Stimulated activated CD4-positive, alpha-beta T cell treated with anti-CD3 and anti-CD28 coated beads, Interleukin-15, amount 100 ng/mL, for 1 hour (primary cell): ENCODE measurements at places on chromosomes 12 and 14.

DNA sequence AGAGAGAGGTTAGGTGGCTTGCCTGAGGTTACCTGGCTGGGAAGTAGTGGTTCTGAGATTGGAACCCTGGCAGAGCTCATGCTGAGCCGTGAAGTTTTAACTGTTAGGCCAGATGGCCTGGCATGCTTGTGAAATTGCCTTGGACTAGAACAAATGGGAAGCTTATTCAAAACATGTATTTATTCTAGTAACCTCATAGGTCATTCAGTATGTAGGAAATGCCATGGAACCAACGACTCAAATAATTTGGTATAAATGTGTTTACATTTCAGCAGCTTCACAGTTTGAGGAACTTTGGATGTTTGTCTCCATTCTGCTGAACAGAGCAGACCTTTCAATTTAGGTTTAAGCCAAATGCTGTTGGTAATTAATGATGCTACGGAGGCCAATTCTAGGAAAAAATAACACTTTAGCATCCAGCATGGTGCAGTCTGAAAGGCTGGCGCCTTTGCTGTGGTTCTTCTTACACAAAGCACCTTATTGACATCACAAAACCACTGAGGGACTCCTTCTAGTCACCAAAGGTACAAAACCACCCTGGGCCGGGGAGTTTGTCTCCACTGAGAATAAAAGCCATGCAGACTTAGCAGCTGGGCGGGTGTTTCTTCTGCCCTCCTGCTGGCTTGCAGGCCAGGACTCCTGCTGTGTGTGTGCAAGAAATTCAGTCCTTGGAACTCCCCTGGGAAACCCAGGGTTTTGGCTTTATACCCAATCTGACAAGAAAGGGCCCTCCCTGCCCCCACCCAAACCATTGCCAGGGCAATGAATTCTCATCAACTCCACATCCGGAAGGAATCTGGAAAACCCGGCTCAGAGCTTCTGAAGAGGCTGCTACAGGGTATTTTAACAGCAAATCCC is 64.2 kb downstream of the ELK3 start:
- DNase-seq, result no peak

DNA sequence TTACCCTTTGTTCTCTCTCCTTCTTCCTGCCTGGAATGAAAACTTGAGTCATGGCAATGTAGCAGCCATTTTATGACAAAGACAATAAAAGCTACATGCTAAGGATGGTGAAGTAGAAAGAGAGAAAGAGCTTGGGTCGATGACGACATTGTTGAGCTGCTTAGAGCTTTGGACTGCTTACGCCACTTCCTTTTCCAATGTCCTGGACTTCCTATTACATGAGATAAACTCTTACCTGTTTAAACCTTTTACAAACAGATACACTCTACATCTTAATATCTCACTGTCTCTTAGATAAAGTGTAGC is 70.1 kb downstream of the PEBP1 start:
- DNase-seq, result no peak

DNA sequence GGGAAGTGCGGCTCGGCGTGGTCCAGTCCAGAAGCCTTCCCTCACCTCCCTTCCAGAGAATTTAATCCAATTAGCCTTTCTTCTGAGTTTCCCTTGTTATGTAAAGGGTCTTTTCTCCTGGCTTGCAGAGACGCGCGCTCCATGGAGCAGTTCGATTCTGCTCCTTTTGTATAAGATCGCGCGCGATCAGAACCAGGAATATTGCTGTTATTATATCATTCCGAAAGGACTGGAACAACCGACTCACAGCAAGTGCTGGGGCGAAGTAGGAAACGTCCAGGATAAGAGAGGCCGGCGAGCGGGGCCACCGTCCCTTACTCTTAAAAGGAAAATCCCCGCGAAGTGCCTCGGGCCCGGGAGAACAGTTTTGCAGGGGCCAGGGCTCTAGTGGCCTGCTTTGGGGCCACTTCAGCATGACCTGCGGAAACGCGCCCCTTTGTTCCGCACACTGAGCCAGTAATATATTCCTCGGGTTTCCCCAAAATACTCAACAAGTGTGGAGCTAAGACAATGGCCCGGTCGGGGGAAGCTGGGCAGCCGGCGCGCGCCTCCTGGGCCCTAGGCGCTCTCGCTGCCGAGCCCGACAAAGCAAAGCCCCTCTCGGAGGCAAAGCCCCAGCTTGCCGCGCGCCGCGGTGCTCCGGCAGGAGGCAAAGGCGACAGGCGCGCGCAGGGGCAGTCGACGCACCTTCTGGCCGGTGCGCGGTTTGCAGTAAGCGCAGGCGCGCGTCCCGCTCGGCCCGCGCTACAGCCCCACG is 2.9 kb downstream of the RFX4 start:
- no peak for DNase-seq

GRCh38 chr12:128715485-128715884 is 108.3 kb downstream of the SLC15A4 start:
- no peak for DNase-seq

DNA sequence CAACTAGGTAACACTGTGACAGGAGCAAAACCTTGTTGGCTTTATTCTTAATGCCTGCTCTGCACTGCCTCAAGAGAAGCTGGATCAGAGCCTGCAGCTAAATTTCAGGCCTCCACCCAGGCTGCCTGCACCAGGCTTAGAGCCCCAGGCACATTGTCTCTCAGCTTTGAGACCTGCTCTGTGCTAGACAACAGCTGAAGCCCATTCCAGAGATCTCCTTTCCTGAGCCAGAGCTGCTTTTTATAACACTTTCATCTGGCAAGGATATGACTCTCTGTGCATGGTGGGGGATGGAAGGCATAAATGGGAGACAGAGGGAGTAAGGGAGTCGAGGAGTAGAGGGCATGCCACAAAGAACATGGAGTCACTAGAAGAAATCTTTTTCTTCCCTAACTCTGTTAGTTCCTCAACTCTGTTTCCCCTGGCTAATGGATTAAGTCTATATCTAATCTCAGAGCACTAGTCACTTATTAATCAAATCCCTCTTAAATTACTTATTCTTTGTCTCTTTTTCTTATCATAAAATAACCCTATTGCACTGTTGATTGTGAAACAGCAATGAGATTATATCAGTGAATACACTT is 27.1 kb upstream of the LUM start:
- no peak for DNase-seq

GRCh38 chr14:63478010-63478409 is 65.2 kb downstream of the PPP2R5E start:
- DNase-seq, result no peak

DNA sequence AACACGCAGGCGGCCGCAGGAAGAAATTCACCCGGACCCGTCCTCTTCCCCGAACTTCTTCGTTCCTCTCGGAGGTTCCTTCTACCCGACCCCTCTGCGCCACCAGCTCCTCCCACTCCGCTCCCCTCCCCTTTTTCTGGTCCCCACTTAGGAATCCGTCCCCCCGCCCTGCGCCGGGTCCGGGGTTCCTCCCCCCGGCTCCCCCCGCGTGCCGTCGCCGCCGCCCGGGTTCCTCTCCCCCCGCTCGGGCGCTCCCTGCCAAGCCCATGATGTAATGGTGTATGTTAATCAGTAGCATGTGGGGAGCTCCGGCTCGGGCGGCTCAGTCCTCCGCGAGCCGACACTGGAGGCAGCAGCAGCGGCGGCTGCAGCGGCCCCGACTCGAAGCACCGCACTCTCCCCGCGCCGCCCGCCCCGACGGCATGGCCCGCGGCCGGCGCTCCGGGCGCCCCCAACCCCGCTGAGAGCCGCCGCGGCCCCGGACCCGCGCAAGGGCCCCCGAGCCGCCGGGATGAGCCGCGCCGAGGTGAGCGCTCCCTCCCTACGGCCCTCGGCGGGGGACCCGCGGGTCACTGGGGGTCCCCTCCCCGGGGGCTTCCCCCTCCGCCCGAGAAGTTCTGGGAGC is 1.0 kb upstream of the SAMD4A start:
- peak; percentile 76 for DNase-seq

DNA sequence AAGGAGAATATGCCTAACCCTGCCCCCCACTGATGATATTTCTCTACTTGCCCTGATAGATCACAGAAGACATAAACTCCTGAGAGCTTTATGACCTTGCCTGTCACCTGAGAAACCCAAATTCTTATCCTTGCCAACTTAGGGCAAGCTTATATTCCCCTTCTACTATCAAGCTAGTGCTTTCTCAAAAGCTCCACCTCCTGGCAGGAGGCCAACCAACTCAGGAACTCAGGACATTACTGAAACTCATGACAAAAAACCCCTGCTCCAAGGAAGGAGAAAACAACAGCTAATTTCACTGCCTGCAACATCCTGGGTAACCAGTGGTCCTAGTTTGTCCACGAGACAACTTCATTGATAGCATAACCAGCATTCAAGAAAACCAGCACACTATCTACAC is 60.9 kb upstream of the FSCB start:
- no peak for DNase-seq

DNA sequence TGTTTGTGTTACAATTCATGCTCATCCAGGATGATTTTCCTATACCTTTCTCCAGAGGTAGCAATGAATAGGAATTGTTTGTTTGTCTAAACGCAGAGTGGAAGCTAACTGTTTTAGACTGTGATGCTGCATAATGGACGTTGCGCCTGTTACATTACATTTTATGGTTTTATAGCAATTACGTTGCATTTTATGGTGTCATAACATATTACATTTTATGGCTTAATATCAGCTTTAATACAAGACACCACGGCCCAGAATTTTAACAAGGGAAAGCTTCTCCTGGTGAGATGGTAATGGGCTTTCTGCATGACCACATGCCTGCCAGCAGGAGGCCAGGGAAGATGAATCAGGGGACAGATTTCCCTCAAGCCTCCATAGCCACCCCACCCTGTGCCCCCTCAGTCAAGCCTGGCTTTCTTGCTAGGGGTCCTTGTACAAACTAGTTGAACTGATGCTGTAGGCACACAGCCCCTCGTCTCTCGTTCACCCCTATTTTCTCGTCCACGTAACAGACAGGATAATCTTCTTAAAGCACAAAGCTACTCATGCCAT is 56.5 kb downstream of the HSPB8 start:
- no peak for DNase-seq

DNA sequence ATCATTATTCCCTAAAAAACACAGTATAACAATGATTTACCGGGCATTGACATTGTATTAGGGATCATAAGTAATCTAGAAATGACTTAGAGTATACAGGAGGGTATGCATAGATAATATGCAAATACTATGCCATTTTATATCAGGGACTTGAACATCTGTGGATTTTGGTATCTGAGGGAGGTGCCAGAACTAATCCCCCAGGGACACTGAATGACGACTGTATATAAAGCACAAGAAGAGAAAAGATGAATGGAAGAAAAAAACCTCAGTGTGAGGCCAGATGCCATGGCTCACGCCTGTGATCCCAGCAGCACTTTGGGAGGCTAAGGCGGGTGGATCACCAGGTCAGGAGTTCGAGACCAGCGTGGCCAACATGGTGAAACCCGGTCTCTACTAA is 25.5 kb upstream of the COX6A1 start:
- no peak for DNase-seq

DNA sequence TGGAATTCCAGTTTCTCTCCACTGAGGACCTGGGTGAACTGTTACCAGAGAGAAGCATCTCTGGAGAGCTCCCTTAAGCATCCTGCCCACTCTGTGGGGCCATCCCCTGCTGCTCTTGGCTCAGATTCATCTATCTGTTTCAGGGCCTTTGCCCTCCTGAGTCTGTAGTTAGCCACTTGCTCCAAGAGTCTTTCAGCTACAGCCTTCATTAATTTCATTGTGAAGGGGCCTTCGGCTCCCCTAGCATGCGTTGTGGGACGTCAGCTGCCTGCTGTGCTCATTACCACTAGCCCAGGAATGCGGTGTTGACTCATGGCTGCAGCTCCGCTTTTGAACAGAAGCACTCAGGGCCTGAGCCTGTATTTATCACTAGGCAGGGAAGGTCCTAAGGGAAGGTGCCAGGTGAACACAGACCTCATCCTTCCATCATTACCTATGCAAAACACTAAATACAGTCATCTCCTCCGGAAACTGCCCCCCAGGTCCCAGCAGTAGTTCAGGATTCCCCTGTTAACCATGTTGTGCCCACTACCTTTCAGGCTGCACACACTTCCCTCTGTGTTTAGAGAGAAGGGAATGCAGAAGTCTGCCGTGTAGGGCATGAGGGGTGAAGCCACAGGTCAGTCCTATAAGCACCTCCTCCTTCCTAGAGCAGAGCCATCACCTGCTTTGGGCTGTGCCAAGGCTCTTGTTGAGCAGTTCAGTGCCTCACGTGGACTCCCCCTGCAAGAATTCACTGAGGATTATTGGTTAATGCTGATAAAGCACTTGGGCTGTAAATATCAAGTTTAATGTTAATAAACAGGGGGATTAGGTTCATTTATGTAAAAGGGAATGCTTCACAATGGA is 191.4 kb downstream of the CACNA1C start:
- DNase-seq, result no peak

DNA sequence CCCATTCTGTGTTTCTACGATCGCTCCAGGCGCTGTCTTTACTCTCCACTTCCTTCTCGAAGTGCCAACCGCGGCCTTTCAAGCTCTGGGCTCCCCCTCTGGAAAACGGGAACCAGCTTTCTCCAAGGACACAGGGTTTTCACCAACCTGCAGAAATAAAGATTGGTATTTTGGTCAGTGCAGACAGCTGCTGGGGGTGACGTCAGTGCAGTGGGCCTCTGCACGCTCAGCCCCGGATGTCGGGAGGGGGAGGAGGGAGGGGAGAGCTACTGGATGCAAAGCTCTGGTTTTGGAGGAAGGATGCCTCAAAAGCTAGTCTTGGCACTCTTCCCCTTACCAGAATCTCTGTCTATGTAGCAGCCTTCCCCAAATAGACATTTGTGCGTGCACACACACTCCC is 19.9 kb downstream of the HRK start:
- DNase-seq, result no peak

DNA sequence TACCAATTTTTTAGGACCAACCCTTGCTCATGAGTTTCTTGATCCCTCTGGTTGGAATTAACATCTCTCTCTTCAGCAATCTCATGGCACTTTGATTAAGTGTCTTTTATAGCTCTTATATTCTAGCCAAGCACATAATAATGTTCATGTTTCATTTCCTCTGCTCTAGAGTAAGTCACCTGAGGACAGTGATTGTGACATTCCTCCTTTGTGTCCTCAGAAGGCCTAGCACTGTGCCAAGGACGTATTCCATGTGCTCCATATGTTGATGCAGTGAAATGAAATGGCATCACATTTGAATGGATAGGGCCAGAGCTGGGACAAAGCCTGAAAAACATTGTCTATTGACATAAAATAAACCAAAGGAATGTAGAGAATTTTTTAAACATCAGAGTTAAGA is 322.8 kb upstream of the PRICKLE1 start:
- DNase-seq, result no peak

GRCh38 chr12:105220150-105220928 is 15.6 kb downstream of the APPL2 start:
- no peak for DNase-seq

- DNase-seq, result no peak
These were observed 1.1 kb downstream of the LRP1 start for GRCh38 chr12:57129321-57129842.

- DNase-seq, result no peak
These were observed 2.4 kb downstream of the KRT76 start for GRCh38 chr12:52774629-52775250.

GRCh38 chr14:44040561-44040960 is 466.5 kb downstream of the FSCB start:
- DNase-seq, result no peak

- peak; percentile 14 for DNase-seq
These were observed 90.0 kb downstream of the RIN3 start for GRCh38 chr14:92603309-92604242.

- no peak for DNase-seq
These were observed 482 bp downstream of the WDHD1 start for GRCh38 chr14:55026441-55026792.
